ENCODE measurements at places on chromosomes 11 and 22.

- DNase-seq: no peak
Observed at GRCh38 chr11:73280626-73281025, 8.5 kb downstream of the P2RY6 start.

DNA sequence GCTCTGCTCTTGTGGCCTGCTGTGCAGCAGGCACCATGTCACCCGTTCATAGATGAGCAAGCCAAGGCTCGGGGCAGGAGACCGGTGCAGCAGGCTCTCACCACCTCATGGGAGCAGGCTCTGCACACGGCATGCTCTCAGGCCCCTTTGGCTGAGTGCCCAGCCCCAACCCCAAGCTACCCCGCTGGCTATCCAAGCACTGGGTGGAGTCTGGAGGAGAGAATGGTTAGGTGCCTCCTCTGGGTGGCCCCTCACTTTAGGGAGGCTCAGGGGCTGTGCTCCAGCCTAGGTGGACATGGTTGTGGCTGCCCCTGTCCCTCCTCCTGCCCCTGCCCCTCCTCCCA is 199.9 kb downstream of the IGLL1 start:
- DNase-seq: no peak

DNA sequence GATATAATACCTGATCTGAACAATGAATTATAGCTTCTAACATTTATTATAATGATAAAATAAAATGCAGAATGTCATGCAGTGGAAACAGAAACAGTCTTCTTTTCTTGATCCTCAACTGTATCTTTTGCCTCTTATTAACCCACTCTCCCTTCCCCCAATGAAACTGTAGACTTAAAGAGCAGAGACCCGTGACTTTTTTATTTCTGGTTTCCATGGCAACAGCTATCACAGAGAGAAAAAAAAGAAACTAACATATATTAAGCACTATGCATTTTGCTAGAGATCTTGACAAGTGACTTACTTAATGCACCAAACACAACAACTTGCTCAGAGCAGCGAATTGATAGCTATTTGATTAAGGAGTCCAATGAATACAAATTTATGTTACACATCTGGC is 69.3 kb downstream of the RAB38 start:
- DNase-seq: no peak

- no peak for DNase-seq
Observed at GRCh38 chr11:101453682-101454081, 130.1 kb downstream of the TRPC6 start.

DNA sequence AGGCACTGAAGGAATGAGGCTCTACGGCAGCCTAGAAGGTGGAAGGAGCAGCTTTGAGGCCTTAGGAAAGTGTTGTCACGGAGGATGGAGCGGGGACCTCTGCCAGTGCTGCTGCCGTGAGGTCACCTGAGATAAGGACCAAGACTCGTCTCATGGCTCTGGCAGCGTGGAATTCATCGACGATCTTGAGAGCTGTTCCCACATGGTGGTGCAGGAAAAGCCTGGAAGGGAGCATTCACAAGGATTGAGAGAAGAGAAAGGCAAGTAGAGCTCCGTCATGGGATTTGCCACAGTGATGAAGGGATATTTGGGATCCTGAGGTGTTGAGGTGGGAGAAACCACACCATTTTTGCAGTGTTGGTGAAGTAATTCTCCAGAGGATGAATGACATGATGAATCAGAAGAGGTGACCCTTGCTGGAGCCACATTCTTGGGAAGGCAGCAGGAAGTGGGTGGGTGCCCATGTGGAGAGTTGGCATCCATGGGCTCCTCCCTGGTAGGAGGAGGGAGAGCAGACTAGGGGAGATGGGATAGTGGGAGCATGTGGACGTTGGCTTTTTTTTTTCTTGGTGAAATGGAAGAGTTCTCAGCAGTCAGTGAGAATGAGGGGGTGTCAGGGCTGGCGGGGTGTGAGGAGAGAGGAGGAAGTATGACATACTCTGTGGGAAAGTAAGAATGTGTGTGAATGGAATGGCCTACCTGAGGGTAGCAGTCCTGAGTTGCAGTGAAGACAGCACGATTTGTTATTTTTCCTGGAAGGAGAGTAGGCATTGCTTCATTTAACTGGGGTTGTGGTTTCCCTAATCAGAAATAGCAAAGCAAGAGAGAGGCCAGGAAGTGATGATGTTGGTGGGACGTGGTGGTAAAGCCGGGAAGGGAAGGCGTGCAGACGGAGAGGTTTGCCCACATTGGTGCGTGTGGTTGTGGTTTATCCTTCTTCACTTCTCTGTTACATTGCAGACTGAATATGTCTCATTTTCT is 11.1 kb downstream of the PPP6R3 start:
- DNase-seq: no peak

DNA sequence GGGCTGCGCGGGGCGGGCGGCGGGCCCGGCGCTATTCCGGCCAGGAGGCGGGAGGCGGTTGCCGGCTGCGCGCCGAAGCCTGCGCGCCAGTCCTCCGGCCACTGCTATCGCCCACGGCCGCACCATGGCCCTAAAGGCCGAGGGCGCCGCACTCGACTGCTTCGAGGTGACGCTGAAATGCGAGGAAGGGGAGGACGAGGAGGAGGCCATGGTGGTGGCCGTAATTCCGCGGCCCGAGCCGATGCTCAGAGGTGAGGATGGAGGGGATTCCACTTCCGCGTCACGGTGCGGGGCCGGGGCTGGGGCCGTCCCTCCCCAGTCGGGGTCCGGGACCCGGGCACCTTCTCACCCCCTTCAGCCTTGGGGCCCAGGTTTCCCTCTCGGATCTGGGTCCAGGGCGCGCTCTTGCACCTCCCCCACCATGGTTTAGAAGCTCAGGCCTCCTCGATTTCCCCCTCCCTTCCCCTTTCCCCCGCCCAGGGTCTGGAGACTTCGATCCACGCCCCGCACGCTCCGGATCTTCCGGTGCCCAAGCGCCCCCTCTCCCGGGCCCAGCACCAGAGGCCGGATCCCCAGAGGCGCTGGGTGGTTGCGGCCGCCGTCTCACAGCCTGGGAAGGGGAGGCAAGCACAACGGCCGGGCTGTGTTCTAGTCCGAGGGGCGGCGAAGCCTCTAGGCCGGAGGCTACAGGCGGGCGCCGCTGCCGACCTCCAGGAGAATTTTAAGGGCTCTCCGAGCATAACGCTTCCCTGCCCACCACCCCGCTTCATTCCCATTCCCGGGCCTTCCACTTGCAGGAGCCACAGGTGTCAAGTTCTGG is 517 bp downstream of the SPINDOC start:
- DNase-seq: peak; percentile 44

- DNase-seq: peak; percentile 4
Observed at GRCh38 chr11:99370549-99371216, 349.9 kb downstream of the CNTN5 start.

- no peak for DNase-seq
Observed at GRCh38 chr11:2943711-2944118, 14.5 kb upstream of the PHLDA2 start.

DNA sequence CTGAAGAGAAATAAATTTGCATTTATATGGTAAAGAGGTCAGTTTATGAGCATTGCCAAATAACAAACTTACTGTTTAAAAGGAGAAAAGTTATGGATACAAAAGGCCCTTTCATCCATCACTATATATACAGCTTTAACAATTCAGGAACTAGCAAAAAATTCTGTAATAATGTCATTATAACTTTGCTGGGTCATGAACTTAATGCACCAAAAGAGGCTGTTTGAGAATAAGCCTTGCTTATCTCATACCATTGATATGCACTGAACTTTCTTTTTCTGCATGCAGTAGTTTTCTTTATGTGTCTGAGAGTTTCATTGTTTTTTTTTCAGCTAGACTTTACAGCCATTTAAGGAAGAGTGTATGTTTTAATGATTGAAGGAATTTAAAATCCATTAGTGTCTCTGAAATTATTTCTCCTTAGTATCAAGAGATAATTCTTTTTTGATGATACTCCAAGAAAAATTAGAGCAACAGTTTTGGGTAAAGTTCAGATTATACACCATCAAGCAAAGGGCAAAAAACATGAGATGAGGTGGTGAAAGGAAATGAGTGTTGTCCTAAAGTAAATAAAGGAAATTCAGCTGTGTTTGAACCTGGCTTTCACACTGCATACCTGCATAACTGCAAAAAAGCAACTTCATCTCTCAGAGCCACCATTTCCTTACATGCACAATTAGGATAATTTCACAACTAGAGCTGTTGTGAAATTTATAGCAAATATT is 188.2 kb upstream of the ANO3 start:
- no peak for DNase-seq

DNA sequence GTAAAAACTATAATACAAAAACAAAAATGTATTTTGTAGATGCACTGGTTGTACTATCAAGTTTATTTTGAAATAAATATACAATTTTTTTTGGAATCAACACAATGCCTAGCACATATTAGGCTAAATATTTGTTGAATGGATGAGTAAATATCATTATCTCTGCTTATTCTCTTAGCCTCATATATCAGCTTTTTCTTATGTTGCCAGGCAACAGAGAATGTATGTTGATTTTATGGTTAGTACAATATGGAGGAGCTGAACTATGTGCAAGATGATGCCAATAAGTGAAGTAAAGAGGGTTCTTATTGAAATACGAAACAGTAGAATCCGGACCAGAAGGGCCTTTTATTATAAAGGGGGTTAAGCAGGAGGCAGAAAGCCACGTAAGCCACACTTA is 94.9 kb downstream of the FAR1 start:
- DNase-seq: no peak

DNA sequence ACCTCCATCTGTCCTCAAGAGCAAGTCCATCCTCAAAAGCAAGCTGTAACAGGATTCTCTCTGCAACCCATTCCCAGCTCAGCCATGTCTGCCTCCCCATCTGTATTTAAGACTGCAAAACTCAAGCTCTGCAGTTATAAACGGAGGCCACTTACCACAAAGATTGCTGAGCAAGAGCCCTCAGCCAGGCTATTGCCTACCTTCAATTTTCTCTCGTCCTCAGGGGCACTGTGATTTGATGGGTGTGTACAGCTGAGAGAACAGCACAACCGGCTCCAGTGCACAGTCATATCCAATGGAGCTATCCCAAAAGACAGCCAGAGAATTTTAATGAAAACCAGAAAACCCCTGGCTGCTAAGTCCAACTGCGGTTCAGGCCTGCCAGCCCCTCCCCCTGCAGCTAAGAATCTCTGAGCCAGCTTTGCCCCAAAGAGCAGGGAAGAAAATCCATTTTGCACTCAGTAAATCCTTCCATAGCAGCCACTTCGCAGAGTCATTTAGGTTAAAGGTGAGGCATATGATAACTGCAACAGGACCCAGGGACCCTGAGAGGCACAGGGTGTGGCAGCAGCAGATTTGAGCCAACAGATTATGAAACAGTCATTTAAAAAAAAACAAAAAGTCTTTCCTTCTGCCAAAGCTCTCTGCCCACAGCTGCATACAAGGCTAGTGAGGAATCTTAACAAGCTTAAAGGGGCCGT is 37.6 kb downstream of the RAB30 start:
- peak; percentile 2 for DNase-seq

- DNase-seq: no peak
Observed at GRCh38 chr11:73291781-73292524, 16.1 kb upstream of the ARHGEF17 start.

- DNase-seq: no peak
Observed at GRCh38 chr11:7617032-7617431, 56.3 kb downstream of the CYB5R2 start.

GRCh38 chr22:44127356-44127755 is 53.4 kb upstream of the PARVG start:
- DNase-seq: no peak

DNA sequence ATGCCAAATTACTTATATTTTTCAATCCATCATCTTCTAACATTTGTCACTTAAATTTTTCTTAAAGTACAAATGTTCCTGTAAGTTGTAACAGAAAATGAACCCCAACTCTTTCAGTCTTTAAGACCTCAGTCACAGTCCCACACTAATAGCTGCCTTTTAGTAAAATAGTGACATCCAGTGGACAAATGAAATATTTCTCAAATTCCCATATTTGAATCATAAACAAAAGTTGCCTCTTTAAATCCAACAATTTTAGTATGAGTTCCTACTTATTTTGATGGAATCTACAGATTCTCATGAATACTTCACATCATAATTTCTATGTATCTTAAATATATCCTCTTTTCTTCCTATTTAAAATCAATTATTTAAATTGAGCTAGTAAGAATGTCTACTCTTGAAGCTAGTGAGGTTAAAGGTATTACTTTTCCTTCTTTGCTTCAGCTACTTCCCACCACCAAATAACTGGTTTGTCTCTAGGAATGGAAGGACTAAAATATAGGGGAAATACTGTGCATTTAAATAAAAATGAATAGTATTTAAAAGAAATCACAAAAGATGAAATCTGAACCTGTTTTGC is 9.2 kb downstream of the LIN7C start:
- DNase-seq: no peak

DNA sequence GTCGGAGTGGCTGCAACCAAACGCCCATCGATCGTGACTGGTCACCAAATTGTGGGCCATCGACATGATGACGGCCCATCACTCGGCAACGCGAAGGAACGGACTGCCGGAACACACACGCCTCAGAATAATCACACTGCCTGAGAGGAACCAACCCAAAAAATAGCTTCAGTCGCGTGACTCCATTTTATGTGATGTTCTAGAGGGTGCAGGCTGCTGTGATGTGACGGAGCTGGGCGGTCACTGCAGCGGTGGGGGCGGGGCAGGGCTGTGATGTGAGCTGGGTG is 174.6 kb downstream of the CTTN start:
- no peak for DNase-seq

DNA sequence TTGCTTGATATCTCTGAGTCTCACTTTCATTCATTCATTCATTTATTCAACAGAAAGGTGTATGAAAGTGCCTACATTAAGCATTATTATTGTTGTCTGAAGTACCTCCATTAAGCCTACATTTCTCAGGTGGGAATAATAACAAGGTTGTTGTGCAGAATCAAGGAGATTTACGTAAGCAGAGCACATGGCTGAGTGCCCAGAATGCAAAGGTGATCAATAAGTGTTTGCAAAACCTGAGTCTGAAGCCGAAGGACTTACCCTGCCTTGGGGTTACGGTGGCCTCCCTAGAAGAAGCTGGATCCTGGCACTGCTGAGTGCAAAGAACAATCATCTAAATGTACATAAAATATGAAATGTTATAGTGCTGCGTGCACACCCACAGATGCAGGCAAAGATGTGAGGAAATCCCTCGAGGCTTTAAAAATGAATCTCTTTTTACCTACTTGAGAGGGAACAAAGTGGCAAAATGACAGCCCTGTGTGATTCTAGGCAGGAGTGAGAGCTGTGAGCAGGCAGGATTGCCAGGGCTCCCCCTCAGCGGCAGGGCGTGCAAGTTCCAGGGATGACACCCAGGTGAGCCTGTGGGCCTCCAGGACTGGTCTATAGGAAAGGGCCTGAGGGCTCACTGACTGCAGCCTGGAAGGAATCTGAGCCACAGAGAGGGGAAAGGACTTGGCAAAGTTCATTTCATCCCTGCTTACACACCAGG is 133.1 kb upstream of the TBCEL start:
- DNase-seq: no peak
